NCI-H446 treated with DMSO at 0.1 percent for 48 hours (cell line): ENCODE measurements at places on chromosomes 3 and 15.

- DNase-seq: no peak
These were observed 13.6 kb upstream of the AHSG start for GRCh38 chr3:186599142-186599784.

- DNase-seq: no peak
These were observed 7.9 kb downstream of the KIF7 start for GRCh38 chr15:89647191-89647851.

- DNase-seq: no peak
These were observed 29.6 kb downstream of the LMLN start for GRCh38 chr3:197989651-197990050.

DNA sequence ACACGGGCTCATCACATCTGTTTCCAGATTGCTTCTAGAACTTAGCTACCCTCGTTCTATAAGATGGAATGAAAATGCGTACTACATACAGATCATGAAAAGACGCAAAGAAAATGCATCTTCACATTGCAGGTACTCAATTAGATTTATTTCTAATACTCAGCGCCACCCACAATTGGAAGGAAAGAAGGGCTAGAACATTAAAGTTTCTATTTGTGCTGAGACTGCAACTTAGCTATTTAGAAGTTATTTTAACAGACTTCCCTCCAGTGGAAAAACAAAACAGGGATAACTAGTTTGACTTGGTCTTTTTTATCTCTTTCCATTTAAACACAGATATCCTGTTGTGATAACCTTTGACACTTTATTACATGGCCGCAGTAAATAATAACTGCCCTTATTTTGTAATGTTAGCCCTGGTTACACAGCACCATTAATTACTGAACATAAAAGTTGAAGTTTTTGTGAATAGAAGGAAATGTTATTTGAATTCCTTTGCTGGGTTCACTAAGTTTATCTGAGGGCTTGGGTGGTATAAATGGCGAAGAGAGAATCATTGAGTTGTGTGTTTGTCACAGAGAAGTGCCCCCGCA, 86.9 kb upstream of the SLC25A26 start:
- DNase-seq: no peak

- no peak for DNase-seq
These were observed 204.3 kb upstream of the ALCAM start for GRCh38 chr3:105162448-105162847.

GRCh38 chr15:60634815-60635214, 155.9 kb upstream of the ICE2 start:
- DNase-seq: no peak

- no peak for DNase-seq
These were observed 22.8 kb upstream of the NOX5 start for GRCh38 chr15:68991723-68992122.

GRCh38 chr15:29571792-29572431, 250.4 kb downstream of the TJP1 start:
- DNase-seq: no peak

- no peak for DNase-seq
These were observed 787.7 kb downstream of the MCTP2 start for GRCh38 chr15:95018888-95019545.

GRCh38 chr3:181756645-181757297, 45.0 kb downstream of the SOX2 start:
- peak; percentile 19 for DNase-seq
